ENCODE measurements at places on chromosomes 6 and 20. TPM values are rescaled to one million over a fixed set of nuclear protein-coding genes. Genes with fewer than 3 reads are reported as not detected.

GRCh38 chr6:80376411-80376810 is 269.9 kb downstream of the BCKDHB start:
- no peak for DNase-seq

GRCh38 chr6:90229331-90230010 is 67.2 kb downstream of the BACH2 start:
- DNase-seq, result no peak

DNA sequence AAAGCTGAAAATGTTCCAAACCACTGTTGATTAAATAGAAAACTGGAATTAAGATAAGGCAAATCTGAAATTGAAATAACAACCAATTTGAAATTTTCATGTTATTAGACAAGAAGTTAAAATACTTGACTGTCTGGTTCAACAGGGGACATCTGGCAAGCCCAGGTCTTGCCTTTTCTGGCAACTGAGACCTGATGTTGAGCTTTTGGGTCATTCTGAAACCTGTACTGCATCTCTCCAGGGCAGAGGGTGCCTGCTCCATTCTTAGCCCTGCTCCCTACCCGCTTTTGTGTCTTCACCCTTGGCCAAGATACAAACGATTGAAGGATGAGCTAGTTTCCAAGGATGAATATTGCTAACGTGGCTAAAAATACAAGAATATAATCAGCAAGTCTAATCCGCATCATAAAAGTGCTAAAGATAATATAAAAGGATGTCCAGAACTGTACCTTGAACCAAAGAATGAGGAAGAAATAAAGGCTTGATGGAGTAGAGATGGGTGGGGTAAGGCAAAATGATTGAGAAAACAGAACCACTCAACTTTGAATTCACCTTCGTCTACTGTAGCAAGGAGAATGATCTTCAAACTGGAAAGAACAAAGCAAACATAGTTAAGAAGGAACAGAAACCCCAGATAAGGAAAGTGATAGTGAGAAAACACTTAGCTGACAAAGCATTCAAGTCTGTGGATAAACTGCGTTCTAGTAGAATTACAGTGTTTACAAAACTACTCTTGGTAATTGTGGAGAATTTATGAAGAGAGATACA is 109.8 kb upstream of the MAN1A1 start:
- no peak for DNase-seq

DNA sequence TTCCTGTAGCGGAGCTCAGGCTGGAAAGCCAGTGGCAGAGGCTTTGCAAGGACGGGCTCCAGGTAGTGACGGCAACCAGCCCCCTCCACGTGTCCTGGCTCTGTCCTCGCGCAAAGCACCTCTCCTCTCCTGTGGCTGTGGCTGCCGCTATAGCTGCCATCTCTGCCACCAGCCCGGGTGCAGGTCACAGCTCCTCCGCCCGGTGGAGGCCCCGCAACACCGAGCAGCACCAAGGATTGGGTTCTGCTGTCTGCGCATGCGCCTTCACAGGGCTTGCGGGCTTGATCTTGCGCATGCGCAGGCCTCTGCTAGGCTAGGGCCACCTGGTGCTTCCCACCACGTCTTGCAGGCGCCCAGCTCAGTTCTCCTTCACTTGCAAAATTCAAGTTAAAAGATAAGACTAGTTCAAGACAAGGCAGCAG is 625.4 kb downstream of the QKI start:
- DNase-seq, result no peak

DNA sequence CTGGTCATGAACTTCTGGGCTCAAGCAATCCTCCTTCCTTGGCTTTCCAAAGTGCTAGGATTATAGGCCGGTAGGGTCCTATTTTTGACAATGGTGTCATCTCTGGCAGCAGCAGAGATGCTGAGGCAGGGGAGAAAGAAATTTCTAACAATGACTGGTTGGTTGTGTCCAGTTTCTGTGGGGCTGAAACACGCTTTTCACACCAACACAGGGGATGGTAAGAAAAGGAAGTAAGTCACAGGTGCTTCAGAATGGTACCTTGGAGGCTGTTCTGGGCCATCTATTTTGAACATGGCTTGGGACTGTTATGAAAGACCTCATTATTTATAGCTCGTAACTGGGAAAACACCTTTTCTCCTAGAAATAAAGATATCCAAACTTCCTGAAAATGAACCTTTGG is 72.6 kb downstream of the GJA10 start:
- no peak for DNase-seq

DNA sequence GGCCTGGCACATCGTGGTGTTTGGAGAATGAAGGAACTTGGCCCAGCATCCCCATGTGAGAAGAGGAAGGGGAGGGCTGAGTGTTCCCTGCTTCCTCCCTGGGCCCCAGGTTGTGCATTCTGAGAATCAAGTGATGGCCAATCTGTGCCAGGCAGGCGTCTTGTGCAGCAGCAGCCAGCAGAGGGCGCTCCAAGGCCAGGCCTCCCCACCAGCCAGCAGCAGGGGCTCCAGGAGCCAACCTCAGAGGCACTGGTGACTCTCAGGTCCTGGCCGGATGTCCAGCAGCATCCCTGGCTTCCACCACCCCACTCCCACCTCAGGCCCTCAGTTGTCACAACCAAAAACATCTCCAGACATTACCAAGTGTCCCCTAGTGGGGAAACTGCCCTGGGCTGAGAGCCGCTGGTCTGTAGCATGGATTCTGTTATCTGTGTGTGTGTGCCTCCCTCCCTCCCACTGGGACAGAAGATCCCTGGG is 192.0 kb downstream of the PREX1 start:
- peak; percentile 64 for DNase-seq

- DNase-seq, result no peak
Observed at GRCh38 chr6:20723236-20723635, 189.0 kb downstream of the CDKAL1 start.

- peak; percentile 62 for DNase-seq
Observed at GRCh38 chr6:33126101-33126714, 50.4 kb downstream of the HLA-DPB1 start.

GRCh38 chr6:138736640-138737039 is 36.9 kb upstream of the CCDC28A start:
- no peak for DNase-seq

DNA sequence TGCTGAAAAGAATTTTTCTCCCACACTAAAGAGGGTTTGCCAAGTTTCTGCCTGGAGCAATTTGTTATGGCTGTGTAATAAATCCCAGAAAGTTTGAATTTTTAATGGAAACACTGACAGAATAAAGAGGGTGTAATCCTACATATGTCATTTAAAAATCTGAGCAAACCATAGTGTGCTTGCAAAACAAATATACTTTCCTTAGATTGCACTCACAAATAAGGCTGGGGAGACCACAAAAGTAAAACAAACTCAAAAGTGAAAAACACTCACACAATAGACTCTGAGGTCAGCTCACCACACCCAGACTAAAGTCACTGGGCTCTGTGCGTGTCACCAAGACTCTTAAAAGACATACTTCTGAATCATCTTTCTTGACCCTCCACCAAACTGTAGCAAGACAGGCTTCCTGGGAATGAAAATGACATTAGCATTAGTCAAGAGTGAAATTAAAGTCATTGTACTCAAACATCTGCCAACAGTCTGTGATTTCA is 4.8 kb upstream of the ATXN1 start:
- peak; percentile 98 for DNase-seq

GRCh38 chr6:139565591-139565990 is 191.1 kb upstream of the CITED2 start:
- no peak for DNase-seq

GRCh38 chr20:60063048-60063451 is 104.8 kb downstream of the CDH26 start:
- no peak for DNase-seq

DNA sequence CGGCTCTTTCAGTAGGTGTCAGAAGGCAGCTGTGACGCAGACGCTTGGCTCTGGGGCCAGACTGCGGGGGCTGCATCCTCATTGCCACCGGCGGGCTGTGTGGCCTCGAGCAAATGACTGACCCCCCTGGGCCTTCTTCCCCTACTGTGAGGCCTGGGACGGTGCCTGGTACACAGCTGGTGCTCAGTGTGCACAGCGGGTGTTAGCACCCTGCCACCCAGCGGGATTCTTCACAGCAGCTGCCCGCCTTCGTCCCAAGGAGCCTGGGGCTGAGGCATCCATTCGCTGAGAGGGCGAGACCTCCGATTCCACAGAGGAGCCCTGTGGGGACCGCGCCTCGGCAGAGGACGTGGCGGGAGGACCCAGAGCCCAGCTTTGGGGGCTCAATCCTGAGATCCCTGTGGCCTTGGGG is 10.6 kb downstream of the SLCO4A1 start:
- DNase-seq, result no peak

SHLD1 gene
- 5.1 TPM for total RNA-seq

TUBB1 gene
- total RNA-seq, result not detected

SLC17A2 gene
- total RNA-seq, result not detected

SLC4A11 gene
- total RNA-seq, result 26.8 TPM

SLC26A8 gene
- total RNA-seq, result not detected

SGK2 gene
- 6.6 TPM for total RNA-seq

PKIB gene
- 28.0 TPM for total RNA-seq

NRSN2 gene
- 50.7 TPM for total RNA-seq

SIRPB2 gene
- 0.52 TPM for total RNA-seq
